Breast epithelium (tissue), 4 donors: ENCODE measurements at places on chromosomes 7 and 10.

DNA sequence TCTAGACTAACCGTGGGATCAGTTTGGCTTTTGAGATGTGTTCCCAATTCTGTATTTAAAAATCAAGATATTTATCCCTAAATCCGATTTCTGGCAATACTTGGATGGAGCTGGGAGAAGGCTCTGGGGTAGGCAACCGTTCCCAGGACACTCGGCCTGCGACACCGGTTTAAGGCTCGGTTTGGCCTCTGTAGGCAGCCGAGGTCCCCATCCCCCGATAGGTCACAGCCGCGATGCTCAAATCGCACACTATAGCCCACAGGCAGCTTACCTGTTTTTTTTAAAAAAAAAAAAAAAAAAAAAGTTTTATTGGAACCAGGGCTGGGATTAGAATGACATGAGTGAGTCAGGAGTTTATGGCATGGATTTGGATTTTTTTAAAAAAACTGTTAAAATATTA lies 729 bp upstream of the TAF3 start:
- no peak for DNase-seq

GRCh38 chr10:21157664-21158063 lies 260.6 kb upstream of the NEBL start:
- no peak for DNase-seq

- DNase-seq = no peak
Measured at GRCh38 chr10:122532601-122533296, 27.8 kb upstream of the DMBT1 start.

DNA sequence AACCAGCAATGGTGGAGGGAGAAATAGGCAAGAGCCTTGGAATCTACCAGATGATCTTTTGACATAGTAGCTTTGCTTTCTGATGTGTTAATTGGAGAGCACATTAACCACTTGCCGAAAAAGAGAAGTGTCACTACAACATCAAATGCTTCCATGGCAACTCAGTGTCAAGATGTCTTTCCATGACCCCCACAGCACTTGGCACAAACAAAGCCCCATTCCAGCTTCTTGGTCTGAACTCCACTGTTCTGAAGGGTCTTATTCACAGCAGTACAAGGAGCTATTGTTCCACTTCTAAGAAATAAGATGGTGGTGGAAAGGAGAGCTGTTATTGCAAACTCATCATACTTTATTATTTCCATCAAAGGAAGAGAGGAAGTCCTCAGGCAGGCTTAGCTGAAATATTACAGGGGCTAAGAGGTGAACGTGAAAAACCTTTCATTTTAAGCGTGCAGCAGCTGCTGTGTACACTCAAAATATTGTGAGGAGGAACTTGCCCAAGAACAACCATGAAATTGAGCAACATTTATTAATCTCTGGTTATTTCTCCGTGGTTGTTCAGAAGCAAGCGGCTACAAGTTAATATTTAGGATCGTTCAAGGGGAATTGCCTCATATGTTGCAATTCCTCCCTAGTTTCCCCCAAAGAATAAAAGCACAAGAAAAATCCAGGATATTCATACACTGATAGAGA lies 354.8 kb upstream of the CELF2 start:
- DNase-seq = no peak

- DNase-seq = no peak
Measured at GRCh38 chr7:88115258-88115796, 104.5 kb downstream of the SRI start.
